ENCODE measurements at places on chromosomes 7 and 10.

DNA sequence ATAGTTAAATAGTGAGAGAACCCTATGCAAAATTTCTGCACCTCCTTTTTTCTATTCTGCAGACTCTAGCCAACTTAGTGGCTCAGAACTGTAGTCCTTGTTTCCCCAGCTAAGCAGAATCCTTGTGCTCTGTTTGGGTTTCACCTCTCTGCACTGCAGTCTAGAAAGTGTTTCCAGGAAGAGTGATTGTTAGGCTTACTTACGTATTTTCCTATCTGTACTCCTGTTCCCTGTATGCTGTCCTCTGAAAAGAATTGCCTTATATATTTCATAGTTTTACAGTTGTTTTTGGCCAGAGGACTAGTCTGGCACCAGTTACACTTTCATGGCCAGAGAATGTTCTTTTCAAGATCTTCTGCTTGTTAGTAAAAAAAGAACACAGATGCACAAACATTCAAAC, 154.6 kb upstream of the POT1 start:
- DNase-seq, result no peak

DNA sequence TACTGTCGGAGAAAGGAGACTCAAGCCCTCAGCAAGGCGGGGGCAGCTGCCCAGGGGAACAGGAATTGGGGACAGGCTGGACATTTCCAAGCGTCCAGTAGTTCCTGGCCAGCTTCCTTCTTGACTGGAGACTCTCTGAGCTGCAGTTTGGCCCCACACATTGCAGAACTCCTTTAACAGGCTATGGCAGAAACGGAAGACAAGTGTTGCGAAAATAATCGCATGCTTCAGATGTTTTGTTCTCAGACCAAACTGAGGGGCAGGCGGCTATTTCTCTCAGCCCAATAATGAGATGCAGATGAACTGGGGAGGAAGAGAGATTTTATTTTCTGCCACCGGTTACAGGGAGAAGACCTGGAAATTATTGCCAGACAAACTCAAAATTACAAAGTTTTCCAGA, 88.0 kb upstream of the PFKP start:
- no peak for DNase-seq

DNA sequence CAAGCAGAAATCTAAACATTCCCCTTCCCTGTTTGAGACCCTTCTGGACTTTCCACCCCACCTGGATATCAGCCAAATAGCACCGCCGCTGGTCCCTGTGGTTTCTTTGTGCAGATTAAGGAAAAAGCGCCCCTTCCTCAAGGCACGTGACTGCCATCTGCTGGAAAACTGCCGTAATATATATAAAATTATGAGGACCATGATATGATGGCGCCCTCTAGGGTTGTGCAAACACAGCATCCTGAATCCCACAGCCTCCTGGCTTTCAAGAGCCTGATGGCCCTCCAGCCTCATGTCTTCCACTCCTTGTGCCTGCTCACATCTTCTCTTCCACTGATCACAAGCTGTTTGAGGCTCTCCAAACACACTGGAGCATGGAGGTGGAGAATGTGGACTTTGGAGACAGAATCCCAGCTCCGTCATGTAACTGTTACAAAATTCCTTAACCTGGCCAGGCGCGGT, 121.3 kb downstream of the MYL10 start:
- no peak for DNase-seq

GRCh38 chr10:35508647-35509046, 96.5 kb upstream of the GJD4 start:
- DNase-seq, result no peak

DNA sequence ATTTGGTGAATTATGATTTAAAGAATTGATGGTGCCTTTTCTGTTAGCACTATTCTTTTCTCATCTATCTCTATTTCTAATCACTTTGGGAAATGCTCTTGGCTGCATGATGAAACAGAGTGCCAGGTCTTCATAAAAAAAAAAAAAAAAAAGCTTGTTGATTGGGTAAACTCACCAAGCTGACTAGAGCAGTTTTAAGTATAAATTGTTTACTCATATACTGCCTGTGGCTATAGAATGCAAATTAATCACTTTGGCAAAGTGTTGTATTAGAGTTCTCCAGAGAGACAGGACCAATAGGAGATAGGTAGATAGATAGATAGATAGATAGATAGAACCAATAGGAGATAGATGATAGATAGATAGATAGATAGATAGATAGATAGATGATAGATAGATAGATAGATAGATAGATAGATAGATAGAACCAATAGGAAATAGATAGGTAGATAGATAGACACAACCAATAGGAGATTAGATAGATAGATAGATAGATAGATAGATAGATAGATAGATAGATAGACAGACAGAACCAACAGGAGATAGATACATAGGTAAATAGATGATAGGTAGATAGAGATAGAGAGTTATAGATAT, 20.1 kb upstream of the TBXAS1 start:
- DNase-seq, result no peak

Measured in stimulated activated CD4-positive, alpha-beta T cell treated with anti-CD3 and anti-CD28 coated beads, Interleukin-15, amount 100 ng/mL, for 1 hour (primary cell).